CMK (cell line): ENCODE measurements at places on chromosomes 5 and 9.

GRCh38 chr5:44387406-44387805, 1.8 kb downstream of the FGF10 start:
- DNase-seq: no peak

GRCh38 chr5:150731669-150732242, 27.1 kb downstream of the DCTN4 start:
- DNase-seq: no peak

DNA sequence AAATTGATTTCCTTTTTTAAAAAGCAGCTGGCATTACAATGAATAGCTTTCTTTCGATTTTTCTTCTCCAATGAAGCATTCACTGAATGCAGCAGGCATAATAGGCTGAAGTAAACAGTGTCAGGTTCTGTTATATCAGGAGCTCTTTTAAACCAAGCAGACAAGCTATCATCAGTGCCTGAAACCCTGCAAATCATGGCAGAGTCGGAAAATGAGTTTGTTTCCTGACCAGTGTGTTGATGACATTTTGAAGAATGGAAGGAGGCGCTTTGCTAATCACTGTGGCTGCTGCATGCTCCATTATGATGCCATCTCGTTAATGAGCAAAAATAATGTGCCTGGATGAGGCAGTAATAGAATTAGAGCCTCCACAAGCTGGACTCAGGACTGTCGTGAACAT, 284.5 kb downstream of the ZNF608 start:
- no peak for DNase-seq

- DNase-seq: no peak
Observed at GRCh38 chr9:116274293-116274692, 120.7 kb downstream of the PAPPA start.

- DNase-seq: no peak
Observed at GRCh38 chr5:146799231-146799630, 79.3 kb downstream of the PPP2R2B start.

DNA sequence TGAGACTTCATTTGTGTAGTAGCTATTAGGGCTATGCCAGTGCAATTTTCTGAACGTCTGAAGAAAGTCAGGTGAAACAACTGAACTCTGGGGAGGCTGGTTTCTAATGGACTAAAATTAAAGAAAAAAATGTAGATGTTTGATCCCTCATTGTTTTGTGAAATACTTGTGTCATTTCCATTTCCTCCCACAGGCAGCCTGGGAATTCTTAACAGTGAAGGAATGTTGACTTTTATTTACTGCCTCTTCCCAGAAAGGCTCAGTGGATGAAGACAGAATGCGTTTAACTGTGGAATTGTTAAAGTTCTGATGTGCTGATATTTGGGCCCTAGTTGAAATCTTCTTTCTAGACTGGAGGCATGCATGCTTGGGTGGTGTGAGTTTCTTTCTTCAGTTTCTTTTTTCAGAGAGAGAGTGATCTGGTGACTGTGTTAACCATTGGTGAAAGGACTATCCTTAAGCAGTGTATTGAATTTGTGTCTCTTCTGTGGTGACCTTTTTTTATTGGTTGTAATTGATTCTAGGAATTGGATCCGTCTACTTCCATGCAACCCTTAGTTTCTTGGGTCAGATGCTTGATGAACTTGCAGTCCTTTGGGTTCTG, 15.5 kb downstream of the ACER2 start:
- DNase-seq: no peak

DNA sequence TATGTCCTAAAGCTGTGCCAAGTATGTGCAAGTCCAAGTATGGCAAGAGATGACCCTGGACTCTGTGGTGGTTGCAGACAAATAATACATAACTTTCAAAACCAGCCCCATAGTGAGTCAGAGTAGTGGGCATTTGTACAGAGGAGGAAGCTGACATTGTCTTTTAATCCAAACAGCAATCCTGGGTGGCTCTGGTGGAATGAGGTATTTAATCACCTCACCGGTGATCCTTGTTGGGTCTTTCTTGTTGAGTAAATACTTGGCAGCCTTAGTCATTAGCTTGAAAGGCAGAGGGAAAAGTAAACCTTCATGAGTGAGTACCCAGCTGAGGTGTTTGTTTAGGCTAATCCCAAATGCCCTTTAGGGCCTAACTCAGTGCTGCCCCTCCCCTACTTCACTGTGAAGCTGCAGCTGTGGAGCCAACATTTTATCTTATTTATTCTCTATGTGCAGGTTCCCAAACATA, 148.7 kb upstream of the SLC12A2 start:
- DNase-seq: no peak

- DNase-seq: no peak
Observed at GRCh38 chr5:154408811-154409210, 37.0 kb upstream of the SAP30L start.

- no peak for DNase-seq
Observed at GRCh38 chr9:127680226-127680625, 26.6 kb upstream of the CFAP157 start.

DNA sequence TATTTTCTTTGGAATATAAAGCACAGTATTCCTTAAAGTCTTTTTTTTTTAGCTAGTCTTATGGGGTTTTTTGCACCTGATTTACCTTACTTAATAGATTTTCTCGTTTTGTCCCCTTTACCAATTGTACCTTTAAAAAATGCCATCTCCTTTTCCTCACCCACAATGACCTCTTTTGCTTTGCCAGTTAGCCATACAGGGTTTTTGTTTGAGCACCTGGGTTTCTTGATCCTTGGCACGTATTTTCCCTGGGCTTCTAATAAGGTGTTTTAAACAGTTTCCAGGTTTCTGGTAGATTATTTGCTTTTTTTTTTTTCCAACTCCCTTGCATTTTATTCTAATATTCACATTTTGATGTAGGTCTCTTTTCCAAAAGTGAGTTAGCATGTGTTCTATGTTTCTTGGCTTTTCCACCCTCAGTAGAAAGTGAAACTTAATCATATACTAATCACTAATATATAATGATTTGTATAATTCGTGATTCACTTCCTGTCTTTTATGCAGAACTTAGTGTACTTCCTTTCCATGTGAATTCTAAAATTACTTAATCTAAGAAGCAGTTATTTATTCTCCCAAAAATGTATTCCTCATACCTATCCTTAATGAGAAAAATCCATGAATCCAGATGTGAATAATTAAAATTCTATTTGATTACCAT, 673.9 kb upstream of the RGMB start:
- no peak for DNase-seq

DNA sequence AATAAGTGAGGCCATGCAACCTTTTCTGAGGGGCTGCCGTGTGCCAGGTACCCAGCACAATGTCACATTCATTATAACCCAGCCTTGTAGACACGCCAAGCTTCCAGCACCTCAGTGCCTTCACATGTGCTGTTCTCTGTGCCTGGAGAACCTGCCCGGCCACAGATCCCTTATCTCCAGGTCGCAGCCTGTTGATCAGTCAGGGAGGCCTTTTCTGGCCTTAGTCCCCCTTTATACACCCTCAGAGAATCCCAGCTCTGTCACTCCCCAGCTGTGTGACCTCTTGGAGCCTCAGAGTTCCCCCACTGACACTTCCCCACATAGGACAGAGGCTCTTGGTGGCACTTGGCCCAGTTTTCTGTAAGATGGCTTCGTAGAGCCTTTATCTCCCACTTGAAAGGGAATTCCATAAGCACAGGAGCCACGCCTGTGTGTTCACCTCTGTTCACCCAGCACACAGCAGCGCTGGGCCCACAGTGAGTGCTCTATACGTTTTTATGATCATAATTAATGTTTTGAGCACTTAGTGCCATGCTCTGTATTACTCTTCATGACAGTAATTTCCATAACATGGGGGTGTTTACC, 38.7 kb downstream of the NEURL1B start:
- DNase-seq: no peak

- DNase-seq: no peak
Observed at GRCh38 chr5:149940077-149940574, 4.5 kb downstream of the PDE6A start.

- no peak for DNase-seq
Observed at GRCh38 chr5:88214655-88215054, 54.0 kb downstream of the TMEM161B start.

GRCh38 chr5:135469911-135470310, 17.8 kb upstream of the TIFAB start:
- DNase-seq: no peak

DNA sequence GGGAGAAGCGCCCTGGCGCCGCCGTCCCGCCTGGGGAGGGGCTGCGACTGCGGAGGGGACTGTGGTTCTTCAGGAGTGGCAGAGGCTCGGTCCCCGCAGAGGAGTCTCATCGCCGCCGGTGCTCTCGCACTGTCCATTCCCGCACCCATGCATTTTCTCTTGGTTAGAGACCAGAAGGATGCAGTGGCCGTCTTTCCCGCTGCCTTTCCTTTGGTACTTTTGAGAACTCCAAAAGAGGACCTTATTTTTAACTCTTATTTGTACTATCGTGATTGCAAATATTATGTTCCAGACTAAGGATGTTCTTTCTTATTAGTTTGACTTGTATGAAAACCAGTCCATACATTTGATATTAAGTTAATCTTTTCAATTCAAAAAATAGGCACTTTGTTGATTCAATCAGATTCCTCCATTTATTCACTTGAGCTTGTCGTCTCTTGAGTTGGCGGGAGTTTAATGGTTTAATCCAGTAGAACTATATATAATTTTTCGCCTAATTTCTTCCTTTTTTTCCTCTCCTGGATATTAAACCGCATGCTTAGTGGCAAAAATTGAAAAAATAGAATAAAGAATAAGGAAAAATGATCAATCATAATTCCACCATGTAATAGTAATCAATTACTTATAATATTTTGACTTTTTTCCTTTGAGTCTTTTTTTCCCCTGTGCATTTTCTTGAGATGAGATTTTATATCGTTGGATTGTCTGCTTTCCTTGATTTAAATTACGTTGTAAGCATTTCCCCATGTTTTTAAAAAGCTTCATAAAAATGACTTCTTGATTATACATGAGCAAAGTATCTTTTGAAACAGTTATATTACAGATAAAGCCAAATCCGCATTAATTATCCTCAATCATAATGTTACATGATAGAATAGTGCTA, 861 bp downstream of the ZFYVE16 start:
- DNase-seq: no peak

DNA sequence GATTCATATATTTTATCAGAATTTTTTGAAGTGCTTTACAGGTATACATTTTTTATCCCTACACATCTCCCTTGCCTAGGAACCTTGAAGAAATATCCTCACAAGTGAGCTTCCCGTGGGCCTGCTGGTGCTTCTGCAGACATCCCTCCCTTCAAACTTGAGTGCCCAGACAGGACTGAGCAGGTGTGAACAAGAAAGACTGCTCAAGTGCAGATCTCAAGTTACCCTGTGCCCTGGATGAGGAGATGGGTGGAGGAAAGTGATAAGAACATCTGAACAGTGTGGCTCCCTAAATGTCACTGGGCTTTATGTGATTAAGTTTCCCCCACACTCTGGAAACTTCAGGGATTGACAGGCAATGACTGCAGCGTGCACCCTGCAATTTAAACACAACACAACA, 209.8 kb downstream of the TLE1 start:
- DNase-seq: no peak

DNA sequence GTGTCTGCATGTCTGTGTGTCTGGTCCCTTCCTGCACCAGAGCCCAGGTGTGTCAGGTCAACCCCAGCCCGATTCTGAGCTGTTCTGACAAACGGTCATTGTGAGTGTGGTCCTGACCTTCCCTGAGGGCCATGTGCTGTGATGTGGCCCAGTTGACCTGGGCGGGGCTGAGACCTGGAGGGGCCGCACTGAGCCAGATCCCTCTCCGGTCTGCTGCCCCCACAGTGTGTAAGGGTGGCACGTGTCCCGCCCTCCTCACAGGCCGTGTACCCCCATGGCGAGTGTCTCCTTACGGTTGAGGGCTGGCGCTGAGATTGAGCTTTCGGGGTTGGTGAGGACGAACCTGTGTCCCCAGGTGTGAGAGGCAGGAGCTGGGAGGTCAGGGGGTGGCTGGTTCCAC, 136.5 kb downstream of the MRPL36 start:
- no peak for DNase-seq

GRCh38 chr9:130720762-130721161, 27.2 kb downstream of the EXOSC2 start:
- no peak for DNase-seq

GRCh38 chr9:68861436-68861835, 152.5 kb downstream of the PRKACG start:
- no peak for DNase-seq

GRCh38 chr5:26295541-26295940, 742.8 kb downstream of the CDH9 start:
- DNase-seq: no peak

DNA sequence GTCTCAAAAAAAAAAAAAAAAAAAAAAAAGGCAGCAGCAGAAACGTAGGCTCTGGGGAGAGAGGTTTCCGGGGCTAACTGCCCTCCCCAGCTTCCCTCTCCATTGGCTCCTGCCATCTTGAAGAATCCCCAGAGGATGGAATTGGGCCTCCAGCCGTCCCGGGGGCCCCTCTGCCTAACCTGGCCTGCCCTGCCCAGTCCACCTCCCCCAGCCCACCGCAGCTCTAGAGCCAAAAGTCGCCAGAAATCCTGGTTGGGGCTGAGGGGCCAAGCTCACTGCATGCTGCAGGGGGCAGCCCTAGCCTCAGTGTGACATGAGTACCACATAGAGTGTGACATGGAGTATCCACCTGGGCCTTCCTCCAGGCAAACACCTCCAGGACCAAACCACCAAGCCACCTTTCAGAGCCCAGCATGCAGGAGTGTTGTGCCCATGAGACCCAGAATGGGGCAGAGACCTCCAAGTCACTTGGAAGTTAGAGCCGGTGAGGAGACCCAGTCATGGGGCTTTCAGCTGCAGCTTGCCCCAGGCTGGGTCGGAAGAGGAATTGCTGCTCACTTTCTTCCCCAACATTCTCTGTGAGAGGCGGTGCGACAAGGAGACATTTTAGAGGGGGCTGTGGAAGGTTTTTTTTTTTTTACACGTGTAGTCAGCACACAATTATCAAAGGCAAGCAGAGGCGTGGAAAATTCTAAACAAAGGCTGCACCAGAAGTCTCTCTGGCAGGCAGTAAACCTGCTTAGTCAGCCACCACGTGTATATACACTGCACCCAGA, 17.6 kb downstream of the CD74 start:
- no peak for DNase-seq

- no peak for DNase-seq
Observed at GRCh38 chr9:112061152-112061740, 113.9 kb downstream of the SUSD1 start.

GRCh38 chr9:89884356-89885083, 279.7 kb downstream of the GADD45G start:
- no peak for DNase-seq

GRCh38 chr5:81164936-81165335, 68.2 kb upstream of the CKMT2 start:
- DNase-seq: no peak

DNA sequence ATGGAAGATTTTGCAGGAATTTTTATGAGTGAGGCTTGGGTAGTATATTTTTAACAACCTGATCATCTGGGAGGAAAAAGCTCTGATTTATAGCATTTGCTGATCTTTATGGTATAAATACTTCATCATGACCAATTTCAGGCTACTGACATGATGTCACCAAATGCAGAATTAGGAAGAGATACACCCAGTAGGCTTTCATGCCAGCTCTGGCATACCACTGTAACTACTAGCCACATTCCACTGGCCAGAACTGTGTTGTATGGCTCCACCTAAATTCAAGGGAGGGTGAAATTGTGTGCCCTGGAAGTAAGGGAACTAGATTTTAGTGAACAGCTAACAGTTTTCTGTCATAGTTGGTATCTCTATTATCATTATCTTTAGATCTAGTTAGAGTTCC, 17.6 kb downstream of the AP3S1 start:
- no peak for DNase-seq

GRCh38 chr5:40914835-40915234, 5.5 kb downstream of the C7 start:
- no peak for DNase-seq
